ENCODE measurements at places on chromosomes 5 and 9.

DNA sequence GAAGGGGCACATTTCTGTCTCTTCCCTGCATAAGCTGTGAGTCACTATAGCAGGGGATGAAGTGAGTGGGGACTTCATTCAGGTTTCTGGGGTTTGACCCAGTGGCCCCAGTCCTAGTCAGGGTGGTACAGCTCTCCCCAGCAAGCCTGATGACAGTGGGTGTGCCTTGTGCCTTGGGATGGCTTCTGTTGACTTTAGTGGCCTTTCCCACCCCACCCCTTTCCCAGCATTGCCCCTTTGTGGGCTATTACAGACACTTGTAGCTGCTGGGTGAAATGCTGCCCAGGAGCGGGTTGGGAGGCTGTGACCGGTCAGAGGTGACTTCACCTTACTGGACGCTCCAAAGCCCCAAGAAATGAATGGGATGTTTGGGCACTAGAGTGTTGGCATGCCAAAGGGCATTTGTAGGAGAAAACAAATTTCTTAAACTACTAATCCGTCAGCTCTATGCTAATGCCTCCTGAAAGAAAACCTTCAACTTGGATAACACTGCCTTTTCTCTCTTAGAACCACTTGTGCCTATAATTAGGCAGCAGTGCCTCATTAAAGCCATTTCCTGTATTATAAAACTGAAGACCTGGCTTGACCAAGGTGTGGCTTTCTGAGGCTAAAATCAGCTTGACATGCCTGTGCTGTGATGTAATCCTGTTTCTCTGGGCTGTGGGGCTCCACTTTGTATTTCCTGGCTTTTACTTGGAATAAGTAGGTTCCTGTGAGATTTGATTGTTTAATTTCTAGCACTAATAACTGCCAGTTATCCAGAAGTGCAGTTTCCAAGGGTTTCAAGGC is 119.0 kb upstream of the SLC25A48 start:
- no peak for DNase-seq

- DNase-seq = peak; percentile 21
Observed at GRCh38 chr9:127505396-127506116, 54.2 kb downstream of the LRSAM1 start.

DNA sequence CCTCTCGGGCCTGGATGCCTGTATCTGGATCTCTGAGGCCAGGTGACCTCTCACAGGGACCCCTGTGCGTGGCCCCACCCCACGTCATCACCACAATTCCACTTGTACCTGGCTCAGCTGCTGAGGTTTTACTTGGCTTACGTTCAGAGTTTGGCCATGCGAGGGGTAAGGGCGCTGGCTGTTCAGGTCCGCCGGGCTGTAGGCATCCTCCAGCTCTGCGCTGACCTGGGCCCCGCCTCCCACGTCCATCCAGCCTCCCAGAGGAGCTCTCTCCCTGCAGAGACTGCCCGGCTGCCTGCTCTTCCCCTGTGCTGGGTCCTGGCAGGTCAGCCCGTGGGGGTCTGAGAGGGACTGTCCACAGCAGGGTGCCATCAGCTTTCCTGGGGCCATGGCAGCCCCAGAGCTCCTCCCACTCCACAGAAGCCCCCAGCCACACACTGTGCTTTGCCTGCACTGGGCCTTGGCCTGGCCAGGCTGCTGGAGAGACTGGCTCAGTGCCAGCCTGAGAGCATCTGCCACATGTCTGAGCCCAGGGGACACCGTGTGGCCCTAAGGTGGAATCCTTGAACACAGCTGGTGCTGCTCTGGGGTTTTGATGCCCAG is 43.6 kb downstream of the SLC6A3 start:
- DNase-seq = no peak

DNA sequence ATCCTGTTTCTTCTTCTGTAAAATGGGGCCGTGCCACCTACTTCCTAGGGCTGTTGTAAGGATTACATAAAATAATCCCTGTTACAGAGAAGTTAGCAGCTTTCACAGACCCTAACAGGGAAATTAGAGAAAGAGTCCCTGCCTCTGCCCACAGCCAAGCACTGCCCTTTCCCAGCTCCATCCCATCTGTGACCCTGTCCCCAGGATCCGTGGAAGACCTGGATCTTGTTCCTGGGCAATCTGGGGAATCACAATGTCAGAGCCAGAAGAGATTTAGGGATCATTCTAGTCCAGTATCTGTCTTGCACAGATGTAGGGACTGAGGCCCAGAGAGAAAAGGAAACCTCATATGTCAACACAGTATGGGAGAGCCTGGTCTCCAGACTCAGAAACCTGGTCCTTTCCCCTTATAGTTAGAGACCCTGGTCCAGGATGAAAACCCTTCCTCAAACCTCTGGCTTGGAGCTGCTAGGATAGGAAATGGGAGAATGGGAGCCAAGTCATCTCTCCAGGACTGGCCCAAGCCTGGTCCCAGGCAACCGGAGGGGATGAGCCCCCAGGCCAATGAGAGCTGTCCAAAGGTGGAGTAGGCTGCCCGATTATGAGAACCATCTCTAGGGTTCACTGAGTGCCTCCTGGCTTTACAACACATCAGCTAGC is 12.5 kb downstream of the LHX6 start:
- no peak for DNase-seq

GRCh38 chr9:90916147-90916734 is 114.6 kb downstream of the SYK start:
- no peak for DNase-seq

GRCh38 chr5:98365126-98365525 is 408.3 kb upstream of the RGMB start:
- DNase-seq = no peak

- DNase-seq = no peak
Observed at GRCh38 chr5:146461319-146461718, 14.2 kb downstream of the TCERG1 start.

DNA sequence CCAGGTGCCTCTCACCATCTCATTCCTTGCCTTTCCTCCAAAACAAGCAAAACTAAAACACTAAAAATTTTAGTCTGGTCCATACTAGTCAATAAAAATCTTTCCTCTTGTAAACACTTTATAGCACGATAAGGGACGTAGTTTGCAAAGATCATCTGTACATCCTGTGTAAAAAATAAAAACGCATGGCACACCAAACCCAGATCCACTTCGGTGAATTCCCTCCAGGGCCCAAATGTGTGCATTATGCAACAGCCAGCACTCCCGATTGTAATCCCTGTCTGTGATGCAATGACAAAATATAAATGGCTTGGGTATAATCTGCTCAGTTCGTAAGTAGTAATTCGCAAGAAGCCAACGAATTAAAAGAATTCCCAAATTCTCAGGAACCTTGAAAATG is 1.4 kb downstream of the FAM169A start:
- DNase-seq = no peak

- no peak for DNase-seq
Observed at GRCh38 chr5:171573451-171574225, 154.2 kb downstream of the FGF18 start.

DNA sequence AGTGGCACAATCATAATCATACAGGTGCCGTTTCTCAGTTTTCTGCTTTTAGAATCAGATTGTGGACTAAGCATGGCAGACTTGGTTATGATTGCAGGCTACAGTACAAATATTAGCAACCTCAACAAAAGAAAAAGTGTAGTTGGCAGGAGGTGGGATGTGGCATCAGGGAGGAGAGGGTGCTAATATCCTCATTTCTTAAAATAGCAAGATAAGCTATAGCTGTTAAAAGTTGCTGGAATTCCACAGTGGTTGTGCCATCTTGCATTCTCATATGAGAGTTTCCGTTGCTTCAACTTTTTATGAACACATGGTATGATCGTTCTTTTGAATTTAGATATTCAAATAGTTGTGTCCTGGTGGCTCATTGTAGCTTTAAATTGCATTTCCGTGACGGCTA is 21.4 kb downstream of the PIP5K1B start:
- no peak for DNase-seq

GRCh38 chr9:82331079-82331478 is 342.5 kb downstream of the SPATA31D1 start:
- DNase-seq = no peak

- no peak for DNase-seq
Observed at GRCh38 chr9:123085916-123086315, 52.4 kb downstream of the GPR21 start.

DNA sequence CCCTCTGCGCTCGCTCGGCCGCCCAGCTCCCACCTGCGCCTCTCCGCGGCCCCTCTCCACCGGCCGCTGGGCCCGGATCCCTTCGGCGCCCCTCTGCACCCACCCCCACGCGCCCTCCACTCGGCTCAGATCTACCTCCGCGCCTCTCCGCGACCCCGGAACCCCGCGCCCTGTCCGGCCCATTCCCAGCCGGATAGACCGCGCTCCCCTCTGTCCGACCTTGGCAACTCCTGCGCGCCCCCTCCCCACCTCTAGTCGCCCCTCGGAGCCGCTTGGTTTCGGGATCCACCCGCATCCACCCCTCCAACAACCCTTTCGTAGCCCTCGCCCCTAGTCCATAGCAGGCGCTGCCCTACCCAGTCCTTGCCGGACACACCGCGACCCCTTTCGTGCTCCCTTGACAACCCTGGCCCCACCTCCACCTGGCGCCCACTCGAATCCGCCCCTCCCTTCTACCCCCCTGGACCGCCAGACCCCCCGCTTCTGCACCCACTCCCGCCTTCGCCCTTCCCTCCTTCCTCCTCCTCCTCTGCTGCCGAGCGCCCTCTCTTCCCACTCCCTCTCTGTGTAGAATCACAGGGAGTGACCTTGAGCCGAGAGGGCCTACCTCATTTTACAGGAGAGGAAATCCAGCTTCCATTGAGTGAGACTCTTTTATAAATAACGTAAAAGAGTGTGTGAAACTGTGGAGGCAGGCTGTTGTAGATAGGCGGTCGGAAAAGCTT is 525 bp upstream of the AK3 start:
- DNase-seq = peak; percentile 6

GRCh38 chr5:83645936-83646335 is 74.7 kb downstream of the HAPLN1 start:
- no peak for DNase-seq

DNA sequence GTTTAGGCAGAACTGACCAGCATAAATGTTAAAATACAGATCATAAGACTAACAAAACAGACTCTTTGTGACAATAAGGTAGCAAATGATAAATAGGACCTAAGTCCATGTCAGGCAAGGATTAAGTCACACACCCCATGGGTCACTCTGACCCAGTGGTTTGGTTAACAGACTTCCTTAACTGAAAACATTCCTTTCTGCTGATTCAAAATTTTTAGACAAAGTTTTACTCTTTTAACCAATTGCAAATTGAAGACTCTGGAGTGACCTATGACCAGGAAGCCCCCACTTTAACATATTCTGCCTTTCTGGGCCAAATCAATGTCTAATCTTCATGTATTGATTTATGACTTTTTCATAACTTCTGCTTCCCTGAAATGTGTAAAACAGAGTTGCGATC is 4.9 kb upstream of the NXNL2 start:
- no peak for DNase-seq

- DNase-seq = no peak
Observed at GRCh38 chr5:56307714-56308333, 74.7 kb upstream of the ANKRD55 start.

DNA sequence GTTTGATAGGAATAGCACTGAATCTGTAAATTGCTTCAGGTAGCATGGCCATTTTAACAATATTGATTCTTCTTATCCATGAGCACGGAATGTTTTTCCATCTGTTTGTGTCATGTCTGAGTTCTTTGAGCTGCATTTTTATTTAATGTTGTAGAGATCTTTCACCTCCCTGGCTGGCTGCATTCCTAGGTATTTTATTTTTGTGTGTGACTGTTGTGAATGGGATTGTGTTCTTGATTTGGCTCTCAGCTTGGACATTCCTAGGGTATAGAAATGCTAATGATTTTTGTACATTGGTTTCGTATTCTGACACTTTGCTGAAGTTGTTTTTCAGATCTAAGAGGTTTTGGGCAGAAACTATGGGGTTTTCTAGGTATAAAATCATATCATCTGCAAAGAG is 152.9 kb upstream of the CHD1 start:
- DNase-seq = no peak

GRCh38 chr9:114790521-114790920 is 15.3 kb downstream of the TNFSF15 start:
- DNase-seq = no peak

- no peak for DNase-seq
Observed at GRCh38 chr5:76310208-76310607, 92.9 kb upstream of the IQGAP2 start.

DNA sequence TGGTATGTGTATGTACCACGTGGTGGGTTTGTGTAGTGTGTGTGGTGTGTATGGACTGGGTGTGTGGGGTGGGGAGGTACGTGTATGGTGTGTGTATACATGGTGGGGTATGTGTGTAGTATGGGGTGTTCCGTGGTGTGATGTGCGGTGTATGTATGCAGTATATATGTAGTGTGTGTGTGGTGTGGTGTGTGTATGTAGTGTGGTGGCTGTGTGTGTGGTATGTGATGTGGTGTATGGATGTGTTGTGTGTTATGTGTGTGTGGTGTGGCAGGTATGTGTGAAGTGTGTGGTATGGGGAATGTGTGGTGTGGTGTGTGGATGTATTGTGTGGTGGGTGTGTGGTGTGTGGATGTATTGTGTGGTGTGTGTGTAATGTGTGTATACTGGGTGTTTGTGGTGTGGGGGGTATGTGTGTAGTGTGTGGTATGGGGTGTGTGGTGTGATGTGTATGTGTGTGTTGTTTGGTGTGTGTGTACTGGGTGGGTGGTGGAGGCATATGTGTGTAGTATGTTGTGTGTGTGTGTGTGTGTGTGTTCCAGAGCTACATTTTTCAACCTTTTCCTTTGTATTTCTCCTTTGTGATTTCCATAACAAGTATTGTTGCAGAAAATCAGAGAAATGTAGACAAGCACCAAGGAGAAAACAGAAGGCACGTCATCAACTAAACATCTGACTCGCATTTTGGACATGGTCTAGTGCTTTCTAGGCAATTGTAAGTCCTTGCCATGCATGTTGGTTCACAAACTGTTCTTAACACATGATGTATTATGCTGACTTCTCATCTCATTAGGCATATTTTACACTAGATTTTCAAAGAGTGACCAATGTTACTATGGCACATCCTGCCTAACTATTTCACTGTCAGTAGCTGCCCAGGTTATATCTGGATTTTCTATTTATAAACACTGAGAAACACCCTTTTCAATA is 13.2 kb downstream of the SEMA4D start:
- no peak for DNase-seq

DNA sequence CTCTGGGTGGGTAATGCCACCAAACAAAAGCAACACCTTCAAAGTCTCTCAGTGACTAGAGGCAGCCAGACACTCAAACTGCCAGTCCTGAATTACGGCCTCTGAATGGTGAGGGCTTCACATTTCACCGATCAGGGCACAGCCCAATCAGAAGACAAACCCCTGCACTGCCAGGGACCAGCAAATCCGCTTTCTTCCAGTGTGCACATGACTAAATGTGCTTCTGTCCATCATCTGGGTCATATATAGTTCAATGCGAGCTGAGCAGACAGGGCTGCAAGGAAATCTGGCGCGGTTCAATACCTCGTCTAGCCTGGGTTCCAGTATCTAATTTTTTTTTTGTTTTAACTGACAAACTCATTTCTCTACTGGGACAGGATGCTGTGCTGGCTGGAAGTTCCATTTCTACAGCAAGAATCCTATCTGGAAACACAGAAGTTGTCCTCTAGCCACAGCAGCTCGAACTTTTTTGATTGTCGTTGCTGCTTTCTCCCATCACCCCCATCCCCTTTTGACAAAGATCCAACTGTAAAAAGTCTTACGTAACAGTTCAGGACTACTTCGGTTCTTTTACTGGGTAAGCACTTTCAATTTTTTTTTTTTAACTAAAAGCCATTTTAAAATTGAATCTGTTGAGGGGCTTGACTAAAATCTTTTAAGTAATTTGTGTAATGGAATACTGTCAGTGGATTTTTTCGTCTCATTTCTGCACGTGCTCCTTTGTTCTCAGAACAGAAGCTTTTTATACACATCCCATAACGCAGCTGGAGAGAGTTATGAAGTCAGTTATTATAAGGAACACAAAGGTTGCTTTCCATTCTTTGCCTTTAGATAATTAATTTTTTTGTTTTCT is 112.7 kb downstream of the NR6A1 start:
- no peak for DNase-seq

All from activated CD4-positive, alpha-beta T cell treated with anti-CD3 and anti-CD28 coated beads, Interleukin-2, amount 50 U/mL, for 4 hours (primary cell).